ENCODE measurements at places on chromosomes 6 and 20. TPM values are rescaled to one million over a fixed set of nuclear protein-coding genes. Genes with fewer than 3 reads are reported as not detected.

DNA sequence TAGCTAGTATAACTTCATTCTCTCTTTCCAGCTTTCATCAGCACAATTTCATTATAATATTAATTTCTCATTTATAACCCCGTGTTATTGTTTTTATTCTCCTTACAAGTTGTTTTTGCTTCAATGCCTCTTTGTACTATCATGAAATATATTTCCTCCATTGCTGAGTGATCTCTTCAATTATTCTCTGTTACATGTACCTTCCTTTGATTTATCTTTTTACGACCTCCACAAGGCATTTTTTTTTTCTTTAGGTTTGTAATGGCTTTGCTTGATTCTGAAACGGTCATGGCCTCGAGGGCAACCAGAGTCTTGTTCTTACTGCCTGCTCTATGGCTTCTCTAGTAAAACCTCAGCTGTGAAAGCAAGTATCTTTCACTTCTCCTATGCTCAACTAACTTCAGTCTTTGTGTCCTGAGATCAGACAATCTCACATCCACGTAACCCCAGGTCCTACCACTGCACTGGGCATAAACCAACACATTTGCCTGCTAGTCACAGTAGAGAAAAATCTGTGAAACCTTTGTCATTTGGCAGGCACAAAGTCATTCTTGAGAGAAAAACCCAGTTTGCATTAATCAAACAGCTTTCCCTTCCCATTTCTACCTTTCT lies 119.9 kb downstream of the UST start:
- DNase-seq: no peak

MAFB gene
- polyA plus RNA-seq: not detected

C20orf141 gene
- polyA plus RNA-seq: 0.54 TPM

COX7A2 gene
- polyA plus RNA-seq: 488 TPM

SLC35F1 gene
- 0.03 TPM for polyA plus RNA-seq

EYA2 gene
- polyA plus RNA-seq: 4.5 TPM

SAMHD1 gene
- polyA plus RNA-seq: 13.0 TPM
